ENCODE measurements at places on chromosomes 12 and 14. TPM values are rescaled to one million over a fixed set of nuclear protein-coding genes. Genes with fewer than 3 reads are reported as not detected.

DNA sequence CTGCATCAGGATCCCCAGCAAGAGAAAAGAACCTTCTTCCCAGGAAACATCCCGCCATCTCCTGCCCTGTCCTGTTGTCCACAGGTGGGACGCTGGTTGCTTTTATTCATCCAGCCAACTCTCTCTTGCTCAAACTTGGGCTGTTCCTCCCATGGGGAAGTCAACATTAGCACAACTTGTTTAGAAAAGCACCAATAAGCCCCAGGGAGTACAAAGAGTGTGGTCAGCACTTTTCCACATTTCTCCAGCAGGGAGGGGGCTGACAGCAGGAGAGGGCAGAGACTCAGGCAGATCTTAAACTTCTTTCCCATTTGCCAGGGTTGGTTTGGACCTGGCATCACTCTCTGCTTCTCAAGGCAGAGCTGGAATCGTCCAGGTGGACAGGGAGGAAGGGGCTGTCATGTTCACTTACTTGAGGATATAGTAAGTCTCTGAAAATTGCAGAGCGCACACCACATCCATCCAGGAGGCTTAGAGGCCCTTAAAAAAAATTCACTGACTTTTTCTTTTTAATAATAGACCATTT lies 74.9 kb downstream of the RBM19 start:
- no peak for DNase-seq

CMTM5 gene
- 1.5 TPM for total RNA-seq

DNA sequence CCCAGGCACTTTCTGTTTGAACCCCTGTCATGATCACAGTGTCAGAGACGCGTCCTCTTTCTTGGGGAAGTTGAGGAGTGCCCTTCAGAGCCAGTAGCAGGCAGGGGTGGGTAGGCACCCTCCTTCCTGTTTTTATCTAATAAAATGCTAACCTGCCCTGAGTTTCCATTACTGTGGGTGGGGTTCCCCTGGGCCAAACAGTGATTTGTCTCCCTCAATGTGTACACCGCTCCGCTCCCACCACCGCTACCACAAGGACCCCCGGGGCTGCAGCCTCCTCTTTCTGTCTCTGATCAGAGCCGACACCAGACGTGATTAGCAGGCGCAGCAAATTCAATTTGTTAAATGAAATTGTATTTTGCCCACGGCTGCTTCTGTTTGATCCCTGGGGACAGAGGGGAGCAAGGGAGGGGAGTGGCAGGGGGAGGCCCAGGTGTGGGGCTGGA lies 5.1 kb downstream of the SHMT2 start:
- DNase-seq, result no peak

DNA sequence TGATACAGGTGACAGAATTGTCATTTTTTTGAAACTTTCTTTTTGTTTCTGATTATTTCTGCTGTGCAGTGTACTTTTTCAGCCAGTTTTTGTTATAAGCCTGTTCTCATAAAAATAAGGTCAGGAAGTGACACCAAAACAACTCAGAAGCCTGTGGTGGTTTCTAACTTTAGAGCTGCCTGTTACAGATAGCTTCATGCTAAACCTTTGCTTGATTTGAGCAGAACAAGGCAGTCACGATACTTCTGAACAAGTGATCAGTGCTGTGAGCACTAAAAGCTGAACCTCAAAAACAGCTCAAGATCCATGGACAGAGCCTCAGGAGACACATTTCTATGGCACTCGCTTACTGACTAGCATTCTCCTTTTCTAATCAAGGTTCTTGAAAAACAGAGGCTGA lies 82.0 kb downstream of the PRKCH start:
- no peak for DNase-seq

GRCh38 chr12:70643939-70644338 lies 6.7 kb upstream of the PTPRB start:
- no peak for DNase-seq

- DNase-seq, result peak; percentile 21
Measured at GRCh38 chr12:131366261-131366871, 344.5 kb upstream of the SFSWAP start.

BCL7A gene
- 23.1 TPM for total RNA-seq

DNA sequence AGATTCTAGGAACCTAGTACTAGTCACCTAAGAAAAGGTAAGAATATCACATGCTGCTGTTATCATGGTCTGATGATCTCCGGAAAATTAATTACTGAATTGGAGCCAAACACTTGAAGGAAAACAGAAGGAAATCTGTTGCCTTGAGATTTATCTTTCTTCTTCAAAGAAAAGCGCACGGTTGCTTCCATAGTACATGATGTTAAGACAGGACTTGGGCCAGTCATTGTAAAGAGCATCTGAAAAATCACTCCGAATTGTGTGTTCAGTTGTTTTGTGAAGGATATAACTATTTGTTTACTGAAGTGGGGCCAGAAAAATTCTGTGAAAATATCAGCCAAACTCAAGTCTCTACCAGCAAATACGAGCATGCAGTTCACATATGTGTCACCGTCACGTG lies 134.9 kb upstream of the FOXN3 start:
- no peak for DNase-seq

DNA sequence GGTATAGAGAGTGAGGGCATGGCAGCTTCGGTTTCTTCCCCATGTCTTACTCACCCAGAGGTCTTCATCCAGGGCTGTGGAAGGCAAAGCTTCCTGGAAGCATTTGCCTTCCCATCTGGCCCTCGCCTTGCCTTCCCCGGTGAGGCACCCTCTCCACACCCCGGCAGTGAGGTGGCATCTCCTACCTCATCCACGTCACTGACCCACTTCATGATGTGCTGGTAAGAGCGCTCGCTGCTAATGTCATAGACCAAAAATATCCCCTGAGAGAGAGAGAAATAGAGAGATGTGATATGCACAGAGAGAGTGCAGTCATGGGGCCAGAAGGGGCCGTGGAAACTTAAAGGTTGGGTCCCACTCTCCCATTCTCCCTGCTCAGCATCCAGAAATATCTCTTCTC lies 8.3 kb upstream of the GPX2 start:
- DNase-seq, result no peak

Data from thyroid gland (tissue), 4 donors.